Activated T-helper 1 cell treated with anti-CD3 and anti-CD28 coated beads, Interleukin-2, amount 50 U/mL, for 16 hours (primary cell): ENCODE measurements at places on chromosomes 3 and 15.

DNA sequence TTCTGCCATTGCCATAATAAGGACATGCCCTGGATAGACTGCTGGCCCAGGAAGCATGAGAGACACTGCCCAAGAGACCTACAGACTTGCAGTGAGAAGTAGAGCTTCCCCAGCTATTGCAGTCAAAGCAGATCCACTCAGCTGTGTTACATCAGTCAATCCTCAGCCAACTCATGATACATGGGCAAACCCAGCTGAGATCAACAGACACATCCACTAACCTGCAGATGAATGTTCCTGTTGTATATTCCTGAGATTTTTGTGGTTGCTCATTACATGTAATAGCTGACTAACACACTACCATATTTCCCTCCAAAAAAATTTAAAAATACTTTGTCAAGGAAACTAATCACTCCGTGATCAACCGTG lies 68.6 kb downstream of the DCLK3 start:
- DNase-seq = no peak

DNA sequence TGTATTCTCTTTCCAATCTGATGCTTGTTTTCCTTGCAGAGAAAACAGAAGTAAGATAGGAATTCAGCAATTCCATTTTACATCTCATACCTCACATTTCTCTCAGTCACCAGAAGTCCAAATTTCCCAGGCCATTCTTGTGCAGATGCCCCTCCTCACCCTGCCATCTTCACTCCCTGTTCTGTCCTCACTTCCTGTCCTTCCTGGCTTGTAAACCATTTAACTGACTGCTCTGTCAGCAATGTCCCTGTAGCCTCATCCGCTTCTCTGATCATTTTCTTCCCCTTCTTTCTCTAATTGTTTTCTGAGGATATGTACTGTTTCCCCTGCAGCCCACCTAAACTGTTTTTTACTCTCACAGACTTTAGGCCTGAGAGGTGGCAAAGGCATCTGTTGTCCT lies 40.3 kb downstream of the BLM start:
- DNase-seq = no peak

DNA sequence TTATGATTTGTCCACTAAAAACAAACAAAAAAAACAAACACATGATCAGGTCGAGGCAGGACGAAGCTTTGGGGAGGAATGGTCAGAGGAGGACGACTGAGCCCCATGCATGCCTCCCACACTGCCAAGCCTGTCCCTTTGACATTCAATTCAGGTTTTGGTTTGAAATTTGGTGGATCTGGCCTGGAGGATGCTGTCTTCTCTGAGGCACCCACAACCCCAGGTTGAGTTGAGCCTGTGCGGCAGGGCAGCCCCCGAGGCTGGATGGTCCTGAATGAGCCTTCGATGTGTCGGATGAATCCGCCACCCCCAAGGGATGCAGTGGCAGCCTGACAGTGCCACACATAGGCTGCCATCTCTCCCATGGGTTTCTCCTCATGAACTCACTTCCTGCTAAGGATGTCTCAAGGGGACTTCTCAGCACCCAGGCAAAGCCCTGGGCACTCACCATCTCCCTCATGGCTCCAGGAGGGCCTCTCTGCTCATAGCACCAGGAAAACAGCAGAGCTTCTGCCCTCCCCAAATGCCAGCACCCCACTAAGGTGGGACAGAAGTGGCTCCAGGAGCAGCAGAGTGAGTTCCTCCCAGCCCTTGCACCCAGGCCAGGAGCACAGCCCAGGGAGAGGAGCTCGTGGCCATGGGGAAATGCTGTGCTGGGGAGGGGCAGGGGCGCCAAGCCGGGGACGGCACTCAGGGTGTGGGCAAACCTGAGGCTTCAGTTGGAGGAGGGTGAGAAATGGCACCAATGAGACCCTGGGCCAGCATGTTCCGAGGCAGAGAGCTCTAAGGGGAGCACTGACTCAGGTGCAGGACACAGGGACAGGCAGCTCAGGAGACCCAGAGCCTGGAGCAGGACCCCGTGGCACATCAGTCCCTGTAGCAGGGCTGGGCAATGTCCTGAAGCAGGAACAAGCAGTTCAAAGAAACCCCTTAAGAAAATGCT lies 18.5 kb downstream of the PRR23E start:
- DNase-seq = no peak

GRCh38 chr15:79198461-79198860 lies 84.1 kb upstream of the ANKRD34C start:
- no peak for DNase-seq

DNA sequence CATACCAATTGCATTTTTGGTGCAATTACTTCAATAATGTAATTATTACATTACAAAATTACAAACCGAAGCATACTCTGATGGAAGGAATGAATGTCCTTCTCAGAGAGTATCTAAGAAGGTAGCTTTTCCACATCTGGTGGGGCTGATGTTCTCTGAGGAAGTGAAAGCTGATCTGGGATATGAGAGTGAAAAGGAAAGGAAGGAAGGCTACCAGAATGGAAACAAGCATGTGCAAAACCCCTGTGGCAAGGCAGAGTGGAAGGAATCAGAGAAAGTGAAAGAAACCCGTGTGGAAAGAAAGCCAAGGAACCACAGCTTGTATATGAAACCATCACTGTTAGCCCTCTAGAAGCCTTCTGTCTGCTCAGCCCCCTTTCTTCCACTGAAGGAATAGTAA lies 35.3 kb upstream of the GOLGA8A start:
- no peak for DNase-seq
